Progenitor cell of endocrine pancreas (in vitro differentiated cells): ENCODE measurements at places on chromosomes 3 and 15.
A peak's percentile ranks its signal among the peaks of the same experiment; 100 is the strongest.

DNA sequence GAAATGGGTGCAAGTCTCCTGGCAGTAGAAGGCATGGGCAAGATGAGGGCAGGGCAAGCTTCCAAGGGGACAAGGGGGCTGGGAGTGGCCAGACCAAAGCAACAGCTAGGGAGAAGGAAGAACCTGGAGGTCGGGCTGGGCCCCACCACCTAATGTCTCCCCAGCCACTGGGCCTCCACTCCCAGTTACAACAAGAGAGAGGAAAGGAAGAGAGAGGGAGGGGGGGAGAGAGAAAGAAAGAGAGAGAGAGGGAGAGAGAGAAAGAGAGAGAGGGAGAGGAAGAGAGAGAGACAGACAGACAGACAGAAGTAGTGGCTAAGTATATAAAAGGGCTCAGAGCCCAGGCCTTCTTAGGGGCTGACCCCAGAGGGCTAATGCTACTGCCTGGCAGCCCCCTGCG, 6.9 kb downstream of the DUSP7 start:
- no peak for DNase-seq

- DNase-seq: no peak
Measured at GRCh38 chr3:29683018-29683993, 402.4 kb downstream of the RBMS3 start.

- no peak for DNase-seq
Measured at GRCh38 chr3:16061491-16061890, 113.0 kb upstream of the GALNT15 start.

- no peak for DNase-seq
Measured at GRCh38 chr3:128263946-128264345, 110.7 kb downstream of the EEFSEC start.

DNA sequence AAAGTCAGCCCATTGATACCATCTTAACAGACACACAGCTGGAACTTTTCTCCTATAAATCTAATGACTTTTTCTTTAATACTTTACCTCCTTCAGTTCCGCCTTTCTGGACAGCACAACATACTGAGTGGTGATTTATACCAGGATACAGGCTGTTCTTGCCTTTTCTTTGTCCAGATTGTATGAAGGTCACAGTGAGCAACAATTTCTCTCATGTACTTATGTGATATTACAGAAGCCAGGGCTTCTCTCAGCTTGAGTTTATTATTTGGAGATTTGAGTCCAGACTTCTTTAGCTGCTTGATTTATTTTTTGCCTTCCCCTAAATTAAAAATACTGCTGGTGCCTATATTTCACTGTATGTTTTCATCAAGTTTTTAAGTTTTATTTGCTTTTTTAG, 976.0 kb downstream of the ROBO2 start:
- DNase-seq: no peak

DNA sequence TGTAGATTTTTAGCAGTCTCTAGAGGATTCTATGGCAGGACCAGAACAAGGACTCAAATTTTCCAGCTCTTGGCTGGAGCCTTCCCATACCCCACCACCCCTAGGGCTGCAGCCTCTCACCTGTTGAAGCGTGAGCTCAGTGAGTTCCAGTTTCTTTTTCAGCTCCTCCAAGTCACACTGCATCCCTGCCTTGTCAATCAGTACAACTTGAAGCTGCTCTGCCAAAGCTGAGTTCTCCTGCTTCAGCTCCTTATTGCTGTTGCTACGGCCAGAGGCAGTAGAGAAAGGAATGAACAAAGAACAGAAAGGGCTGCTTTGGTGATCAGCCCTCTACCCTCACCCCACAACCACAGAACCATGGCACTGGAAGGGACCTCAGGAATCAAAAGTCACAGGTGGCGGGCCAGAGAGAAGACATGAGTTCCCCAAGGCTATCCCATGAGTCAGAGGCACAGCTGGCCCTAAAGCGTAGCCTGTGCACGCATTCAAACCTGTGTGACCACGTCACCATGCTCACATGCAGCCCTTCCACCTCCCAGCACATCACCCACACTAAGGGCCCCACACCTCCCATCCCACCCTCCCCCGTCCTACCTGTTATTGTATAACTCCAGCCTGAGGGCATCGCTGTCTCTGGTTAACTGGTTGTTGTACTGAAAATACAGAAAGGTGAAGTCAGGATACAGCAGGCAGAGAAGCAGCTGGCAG, 83.3 kb upstream of the C2CD4B start:
- no peak for DNase-seq

DNA sequence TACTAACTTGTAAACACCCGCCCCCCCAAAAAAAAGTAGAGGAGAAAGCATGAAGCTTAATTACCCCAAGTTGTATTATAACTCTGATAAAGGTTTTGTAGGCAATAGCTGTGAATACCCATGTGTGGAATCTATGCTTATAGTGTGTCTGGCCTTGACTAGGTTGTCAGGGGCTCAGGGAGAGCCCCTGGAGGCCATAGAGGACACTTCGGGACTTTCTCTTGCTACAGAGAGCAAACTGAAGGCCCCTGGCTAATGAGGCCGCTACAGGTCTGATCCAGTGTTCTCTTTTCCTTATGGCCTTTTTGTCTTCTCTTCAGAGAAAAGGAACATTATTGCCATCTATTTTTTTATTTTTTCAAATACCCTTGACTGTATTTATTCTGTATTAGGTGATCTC, 19.1 kb upstream of the SCAANT1 start:
- no peak for DNase-seq

DNA sequence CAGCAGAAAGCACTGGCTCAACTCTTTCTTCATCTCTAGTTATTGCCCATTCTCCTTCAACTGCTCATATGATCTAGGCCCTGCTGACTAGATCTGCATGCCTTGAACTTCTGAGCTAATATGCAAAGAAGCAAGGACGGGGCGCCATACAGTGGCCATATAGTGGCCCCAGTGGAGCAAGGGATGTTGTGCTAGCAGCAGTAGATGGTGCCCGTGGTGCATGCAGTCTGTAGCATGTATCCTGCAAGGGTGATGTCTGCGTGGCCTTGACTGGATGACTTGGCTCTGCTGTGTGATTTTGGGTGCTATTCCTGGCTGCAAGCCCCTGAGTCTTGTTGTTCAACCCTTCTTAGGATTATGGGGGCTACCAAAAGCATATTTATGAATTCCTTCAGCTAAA, 12.2 kb upstream of the NMD3 start:
- no peak for DNase-seq

DNA sequence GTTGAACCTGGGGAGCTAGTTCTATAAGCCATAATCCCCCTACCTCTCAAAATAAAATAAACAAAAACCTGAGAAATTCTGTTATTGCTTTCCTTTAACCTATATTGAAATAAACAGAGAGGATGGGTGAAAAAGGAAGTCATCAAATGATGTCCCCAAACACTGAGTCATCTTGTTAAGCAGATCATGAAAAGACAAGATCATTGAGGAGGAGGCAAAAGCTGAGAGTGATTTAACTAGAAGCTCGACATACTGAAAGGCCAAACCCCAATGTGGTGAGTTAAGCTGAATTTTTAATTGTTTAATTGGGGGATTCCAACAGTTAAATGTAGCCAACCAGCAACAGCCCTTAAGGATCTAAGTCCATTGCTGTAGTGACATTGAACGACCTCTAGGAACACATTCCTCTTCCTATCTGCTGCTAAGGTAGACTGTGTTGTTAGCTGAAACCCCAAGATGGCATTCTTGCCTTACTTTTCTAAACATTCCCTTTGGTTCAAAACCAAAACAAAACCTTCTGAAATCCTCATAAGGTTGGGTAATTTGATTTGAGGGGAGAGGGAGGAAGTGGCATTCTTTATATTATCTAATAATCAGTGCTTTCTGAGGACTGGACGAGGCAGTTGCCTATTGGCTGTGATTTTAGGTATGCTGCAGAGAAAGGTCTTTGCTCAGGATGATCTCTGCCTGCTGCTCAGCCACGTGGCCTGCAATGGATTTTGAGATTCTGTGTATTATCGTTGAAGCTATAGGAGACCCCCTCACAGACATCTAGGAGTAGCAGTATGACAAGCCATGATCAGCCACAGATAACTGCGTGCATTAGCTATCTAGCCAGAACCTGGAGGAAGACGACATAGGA, 62.7 kb upstream of the BNIP2 start:
- DNase-seq: no peak

GRCh38 chr3:24088782-24089181, 143.7 kb downstream of the NR1D2 start:
- no peak for DNase-seq

DNA sequence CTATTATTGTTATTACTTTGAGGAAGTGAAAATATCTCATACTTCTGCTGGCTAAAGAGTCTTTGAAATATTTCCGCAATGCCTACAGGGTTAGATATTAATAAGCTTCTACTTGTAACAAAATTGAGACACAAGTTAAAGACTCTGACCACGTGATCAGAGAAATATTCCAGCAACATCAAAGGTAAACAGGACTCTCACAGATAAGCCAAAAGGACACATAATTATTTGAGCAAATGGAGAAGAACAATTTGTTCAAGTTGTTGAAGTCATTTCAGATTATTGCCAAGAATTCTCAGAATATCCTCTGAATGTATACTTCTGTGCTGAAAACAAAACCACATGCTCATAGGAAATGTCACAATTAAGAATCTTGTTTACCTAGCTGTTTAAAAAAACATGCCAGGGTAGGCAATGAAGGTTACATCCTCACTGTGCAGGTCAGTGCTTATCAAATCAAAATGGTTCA, 225.8 kb upstream of the ALCAM start:
- DNase-seq: no peak

- peak; percentile 36 for DNase-seq
Measured at GRCh38 chr3:171829841-171830517, 13.2 kb upstream of the TMEM212 start.

DNA sequence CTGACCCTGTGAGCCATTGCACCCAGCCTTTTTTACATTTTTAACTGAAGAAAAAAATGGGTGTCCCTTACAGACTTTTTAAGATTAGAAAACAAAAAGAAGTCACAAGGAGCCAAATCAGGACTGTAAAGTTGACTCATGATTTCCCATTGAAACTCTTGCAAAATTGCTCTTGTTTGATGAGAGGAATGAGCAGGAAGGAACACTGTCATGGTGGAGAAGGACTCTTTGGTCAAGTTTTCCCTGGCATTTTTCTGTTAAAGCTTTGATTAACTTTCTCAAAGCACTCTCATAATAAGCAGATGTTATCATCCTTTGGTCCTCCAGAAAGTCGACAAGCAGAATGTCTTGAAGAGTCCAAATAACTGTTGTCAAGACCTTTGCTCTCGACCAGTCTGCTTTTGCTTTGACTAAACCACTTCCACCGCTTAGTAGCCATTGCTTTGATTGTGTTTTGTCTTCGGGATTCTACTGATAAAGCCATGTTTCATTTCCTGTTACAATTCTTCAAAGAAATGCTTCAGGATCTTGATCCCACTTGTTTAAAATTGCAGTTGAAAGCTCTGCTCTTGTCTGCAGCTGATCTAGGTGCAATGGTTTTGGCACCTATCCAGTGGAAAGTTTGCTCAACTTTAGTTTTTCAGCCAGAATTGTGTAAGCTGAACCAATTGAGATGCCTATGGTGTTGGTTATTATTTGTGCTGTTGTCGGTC, 369.4 kb downstream of the MAGI1 start:
- no peak for DNase-seq

- DNase-seq: no peak
Measured at GRCh38 chr3:48012659-48013058, 3.6 kb downstream of the MAP4 start.

GRCh38 chr15:52645916-52646315, 33.3 kb downstream of the ATOSA start:
- DNase-seq: no peak

DNA sequence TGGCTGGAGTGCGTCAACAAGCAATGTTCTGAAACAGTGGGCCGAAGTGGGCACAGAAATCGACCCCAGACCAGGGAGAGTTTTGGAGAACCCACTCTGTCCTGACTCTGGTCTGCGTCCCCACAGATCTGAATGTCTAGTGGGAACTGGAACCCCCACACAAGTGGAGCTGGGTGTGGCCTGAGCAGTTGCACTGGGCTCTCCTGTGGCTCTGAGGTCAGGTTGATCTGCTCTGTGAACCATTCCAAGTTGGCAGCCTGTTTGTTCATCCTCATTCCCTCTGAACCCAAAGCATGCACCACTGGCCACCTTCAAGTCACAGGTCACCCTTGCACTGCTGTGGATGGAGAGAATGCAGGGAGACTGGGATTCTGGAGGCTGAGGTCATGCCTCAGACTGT, 60.5 kb downstream of the STARD5 start:
- no peak for DNase-seq

- DNase-seq: peak; percentile 33
Measured at GRCh38 chr15:43872416-43873020, 45.7 kb downstream of the WDR76 start.

GRCh38 chr3:37447732-37448131, 273.4 kb upstream of the LRRFIP2 start:
- DNase-seq: no peak

GRCh38 chr3:87674397-87675161, 384.2 kb downstream of the CGGBP1 start:
- no peak for DNase-seq

GRCh38 chr3:123779655-123780231, 104.4 kb downstream of the MYLK start:
- DNase-seq: no peak

DNA sequence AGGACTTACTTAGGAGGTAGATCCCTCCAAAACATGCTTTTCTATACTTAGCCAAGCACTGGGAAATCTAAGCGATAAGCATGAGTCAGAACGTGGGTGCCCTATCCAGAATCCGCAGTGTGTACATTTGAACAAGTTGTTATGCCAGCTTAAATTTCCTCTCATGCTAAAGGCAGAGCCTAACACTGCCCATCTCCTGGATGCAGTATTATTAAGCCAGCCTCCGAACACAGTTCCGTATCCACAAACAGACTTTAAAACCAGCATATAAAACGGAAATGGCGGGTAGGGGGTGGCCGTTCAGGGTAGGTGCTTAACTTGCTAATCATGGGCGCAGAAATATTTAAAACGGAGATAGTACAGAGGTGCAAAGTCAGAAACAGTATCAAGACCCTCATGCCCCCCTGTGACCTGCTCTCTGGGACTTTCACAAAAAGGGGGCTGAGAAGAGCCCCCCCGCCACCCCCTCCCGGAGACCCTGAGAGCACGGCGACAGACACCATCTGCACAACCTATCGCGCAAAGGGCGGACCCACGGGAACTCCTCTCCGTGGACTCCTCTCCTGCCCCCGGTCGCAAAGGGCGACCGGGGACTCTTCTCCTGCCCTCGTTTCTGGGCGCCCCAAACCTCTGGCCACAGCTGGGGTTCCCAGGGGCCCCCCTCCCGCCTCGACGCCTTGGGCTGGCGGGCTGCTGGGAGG, 889 bp upstream of the LRRIQ4 start:
- DNase-seq: no peak

GRCh38 chr15:71109130-71109529, 6.1 kb upstream of the THSD4 start:
- DNase-seq: no peak

DNA sequence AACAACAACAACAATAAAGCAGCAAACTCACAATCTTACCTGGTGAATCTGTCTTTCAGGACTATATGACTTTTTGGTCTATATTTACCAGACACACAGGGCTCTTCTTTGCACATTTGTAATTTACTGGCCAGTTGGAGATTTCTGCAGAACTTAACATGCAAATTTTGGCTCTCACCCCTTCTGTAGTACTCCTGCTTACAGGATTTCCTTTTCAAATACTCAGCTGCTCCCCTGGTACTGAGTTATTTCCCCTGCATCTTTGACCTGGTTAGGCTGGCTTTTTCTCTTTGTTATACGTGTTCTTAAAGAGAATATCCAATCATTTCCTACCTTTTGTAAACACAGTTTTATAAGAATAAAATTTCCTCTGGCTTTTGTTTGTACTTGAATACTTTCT, 228.0 kb downstream of the MBNL1 start:
- DNase-seq: no peak
